ENCODE measurements at places on chromosomes 1 and 21.

- DNase-seq = no peak
These were observed 184.2 kb downstream of the SLC44A5 start for GRCh38 chr1:75426688-75427087.

DNA sequence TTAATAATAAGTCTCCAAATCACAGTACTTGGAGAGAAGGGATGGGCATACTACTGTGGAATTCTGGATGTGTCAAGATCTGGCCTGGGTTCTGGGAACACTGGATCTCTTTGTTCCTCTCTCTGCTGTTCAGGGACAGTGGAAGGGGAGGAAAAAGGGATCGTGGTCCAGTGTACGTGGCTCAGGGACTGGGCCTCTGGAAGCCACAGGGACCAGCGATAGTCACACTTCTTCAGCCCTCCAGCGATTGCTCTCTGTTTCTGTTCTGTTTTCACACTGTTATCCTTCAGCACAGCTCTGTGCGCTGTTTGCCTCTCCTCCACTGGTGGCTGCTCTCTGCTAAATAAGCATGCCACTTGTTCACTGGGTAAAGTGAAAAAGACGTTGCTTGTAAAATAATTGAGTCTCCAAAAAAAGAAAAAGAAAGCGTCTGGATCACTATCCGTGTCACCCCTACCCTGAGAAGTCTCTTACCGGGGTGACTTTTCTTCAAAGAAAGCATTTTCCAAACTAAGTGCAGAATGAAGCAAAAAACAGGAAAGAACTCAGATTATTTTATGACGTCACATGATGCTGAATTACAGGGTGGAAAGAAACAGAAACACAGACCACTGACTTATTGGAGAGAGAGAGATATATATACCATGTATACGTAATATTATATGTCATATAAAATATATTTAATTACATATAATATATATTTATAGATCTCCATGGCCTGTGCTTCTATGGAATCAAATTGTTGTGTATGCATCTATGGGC is 279.4 kb downstream of the RGS7 start:
- no peak for DNase-seq

DNA sequence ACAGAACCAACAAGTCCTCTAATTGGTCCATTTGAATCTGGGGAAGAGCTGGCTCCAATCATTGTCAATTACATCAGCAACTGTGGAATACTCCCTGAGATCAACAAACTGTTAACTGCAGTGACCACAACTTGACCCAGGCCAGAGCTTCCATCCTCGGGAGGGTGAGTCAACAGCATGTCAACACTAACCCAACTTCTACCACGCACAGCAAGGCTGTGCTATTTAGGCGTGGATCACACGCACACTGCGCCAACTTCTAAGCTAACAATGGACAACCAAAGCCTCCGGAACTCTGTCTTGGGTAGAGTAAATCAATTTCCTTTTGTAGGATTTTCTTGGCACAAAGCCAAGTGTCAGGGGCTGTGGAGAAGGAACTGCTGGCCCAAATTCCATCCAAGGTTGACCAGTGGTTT is 30.4 kb downstream of the APP start:
- peak; percentile 77 for DNase-seq

DNA sequence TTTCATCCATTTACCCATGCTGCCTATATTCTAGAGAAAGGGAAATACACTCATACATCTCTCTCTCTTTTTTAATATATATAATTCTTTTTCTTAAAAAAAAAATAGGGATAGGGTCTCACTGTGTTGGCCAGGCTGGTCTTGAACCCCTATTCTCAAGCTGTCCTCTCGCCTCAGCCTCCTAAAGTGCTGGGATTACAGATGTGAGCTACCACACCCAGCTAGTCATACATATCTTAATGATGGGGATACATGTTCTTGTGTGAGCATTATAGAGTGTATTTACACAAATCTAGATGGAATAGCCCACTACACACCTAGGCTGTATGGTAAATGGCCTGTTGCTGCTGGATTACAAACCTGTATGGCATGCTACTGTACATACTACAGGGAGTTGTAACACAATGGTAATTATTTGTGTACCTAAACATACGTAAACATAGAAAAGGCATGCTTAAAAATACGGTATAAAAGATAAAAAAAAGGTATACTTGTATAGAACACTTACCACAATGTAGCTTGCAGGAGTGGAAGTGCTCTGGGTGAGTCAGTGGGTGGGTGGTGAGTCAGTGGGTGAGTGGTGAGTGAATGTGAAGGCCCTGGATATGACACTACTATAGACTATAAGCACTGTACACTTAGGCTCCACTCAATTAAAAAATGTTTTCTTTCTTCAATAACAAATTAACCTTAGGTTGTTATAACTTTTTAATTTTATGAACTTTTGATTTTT is 72.9 kb downstream of the IVNS1ABP start:
- peak; percentile 18 for DNase-seq

DNA sequence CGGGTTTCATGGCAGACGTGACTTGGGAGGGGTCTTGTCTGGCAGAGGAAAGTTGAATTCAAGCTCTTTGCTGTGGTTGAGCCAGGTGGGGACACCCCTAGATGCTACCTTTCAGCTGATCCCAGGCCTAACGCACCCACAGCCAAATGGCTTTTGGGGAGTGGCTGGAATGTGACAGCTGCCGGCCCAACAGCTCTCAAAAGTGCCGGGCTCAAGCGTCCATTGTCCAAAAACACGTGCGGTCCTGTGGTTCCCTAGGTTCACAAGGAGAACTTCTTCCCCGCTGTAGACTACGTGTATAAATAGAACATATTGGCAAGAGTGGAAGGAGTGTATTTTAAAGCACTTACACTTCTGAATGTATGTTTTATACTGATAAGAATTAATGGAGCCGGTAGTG is 87.1 kb upstream of the ARHGEF16 start:
- DNase-seq = no peak

DNA sequence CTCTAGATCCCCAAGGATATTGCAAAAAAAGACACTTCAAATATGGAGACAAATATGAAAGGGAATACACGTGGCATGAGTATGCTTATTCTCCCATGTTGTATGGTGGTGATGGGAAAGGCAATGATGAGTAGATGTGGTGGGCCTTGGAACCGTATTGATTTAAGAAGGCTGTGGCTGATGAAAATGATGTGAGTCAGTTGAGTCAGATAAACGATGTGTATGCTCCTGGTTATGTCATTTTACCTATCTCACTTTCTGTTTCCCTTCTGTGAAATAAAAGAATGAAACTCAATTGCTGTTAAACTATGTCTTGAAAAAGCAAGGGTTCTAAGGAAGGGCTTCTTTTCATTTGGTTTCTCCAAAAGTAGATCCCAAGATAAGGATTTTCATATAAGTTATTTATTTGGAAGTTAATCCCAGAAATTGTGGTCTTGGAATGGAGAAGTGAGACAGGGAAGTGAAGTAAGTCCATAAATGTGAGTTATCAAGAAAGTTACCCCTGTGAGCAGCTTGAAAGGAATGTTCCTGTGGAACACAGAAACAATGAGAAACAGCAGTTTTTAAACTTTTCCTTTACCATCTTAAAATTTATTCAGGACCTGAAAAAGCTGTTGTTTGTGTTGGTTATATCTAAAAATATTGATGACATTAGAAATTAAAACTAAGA is 292.0 kb downstream of the DUSP10 start:
- no peak for DNase-seq

Data from T1000 (cell line).